ENCODE measurements at places on chromosomes 11 and 22. TPM values are rescaled to one million over a fixed set of nuclear protein-coding genes. Genes with fewer than 3 reads are reported as not detected.

GRCh38 chr11:125071435-125071834 lies 8.3 kb downstream of the SLC37A2 start:
- no peak overlapping the region for H3K4me3 ChIP-seq
- H3K4me1 ChIP-seq: peaks cover 15% of the 10 kb centered on the region
- H3K27me3 ChIP-seq: peaks cover 4% of the 10 kb centered on the region
- peak overlapping the region; percentile 63 for H3K27ac ChIP-seq

DNA sequence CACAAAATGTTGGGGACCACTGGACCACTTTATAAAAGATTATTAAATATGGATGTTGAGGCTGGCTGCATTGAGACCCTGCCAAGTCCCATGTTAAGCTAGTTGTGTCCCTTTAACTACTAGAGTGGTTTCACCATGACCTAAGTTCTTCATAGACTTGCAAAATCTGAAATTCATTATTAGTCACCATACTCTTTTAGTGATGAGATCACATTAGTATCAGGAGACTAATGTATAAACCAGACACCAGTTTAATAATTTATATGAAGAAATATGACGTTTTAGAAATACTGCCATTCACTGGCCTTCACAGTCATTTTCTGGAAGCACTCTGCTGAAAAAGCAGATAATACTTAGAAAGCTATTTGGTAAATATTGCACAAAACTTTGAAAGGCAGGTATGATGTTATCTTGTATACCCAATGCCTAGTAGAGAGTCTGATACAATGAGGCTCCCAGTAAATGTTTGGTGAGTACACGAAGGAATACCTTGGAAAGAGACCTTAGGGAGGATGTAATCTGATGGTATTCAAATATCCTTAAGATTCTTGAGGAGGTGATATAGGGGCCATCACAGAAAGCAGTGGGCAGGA lies 728.2 kb upstream of the ANO5 start:
- no peak overlapping the region for H3K4me3 ChIP-seq
- DNase-seq: no peak
- no peaks in the 10 kb centered on the region for H3K36me3 ChIP-seq
- no peaks in the 10 kb centered on the region for H3K27me3 ChIP-seq
- H3K4me1 ChIP-seq: no peaks in the 10 kb centered on the region

DNA sequence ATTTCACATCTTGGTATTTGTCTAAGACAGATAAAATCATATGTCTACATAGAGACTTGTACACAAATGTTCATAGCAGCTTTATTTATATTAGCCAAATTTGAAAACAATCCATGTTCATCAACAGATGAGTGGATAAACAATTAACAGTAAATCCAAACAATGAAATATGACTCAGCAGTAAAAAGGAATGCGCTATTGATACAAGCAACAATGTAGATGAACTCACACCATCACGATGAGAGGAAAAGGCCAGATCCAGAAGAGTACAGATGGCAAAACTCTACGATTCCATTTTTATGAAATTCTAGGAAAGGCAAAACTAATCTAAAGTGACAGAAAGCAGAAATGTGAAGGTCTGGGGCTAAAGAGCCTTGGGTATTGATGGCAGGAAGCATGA lies 384.3 kb downstream of the NTM start:
- no peak overlapping the region for H3K27ac ChIP-seq
- no peaks in the 10 kb centered on the region for H3K4me1 ChIP-seq
- H3K27me3 ChIP-seq: no peaks in the 10 kb centered on the region
- H3K36me3 ChIP-seq: no peaks in the 10 kb centered on the region
- DNase-seq: no peak
- H3K4me3 ChIP-seq: no peak overlapping the region

- no peaks in the 10 kb centered on the region for H3K4me1 ChIP-seq
- no peak for DNase-seq
- no peak overlapping the region for H3K27ac ChIP-seq
- H3K4me3 ChIP-seq: no peak overlapping the region
- H3K36me3 ChIP-seq: no peaks in the 10 kb centered on the region
Measured at GRCh38 chr11:122917311-122917710, 34.8 kb downstream of the JHY start.

PMM1 gene
- 55.5 TPM for total RNA-seq

- no peak overlapping the region for H3K4me3 ChIP-seq
- no peaks in the 10 kb centered on the region for H3K36me3 ChIP-seq
- H3K4me1 ChIP-seq: peaks cover 76% of the 10 kb centered on the region
- no peak for DNase-seq
- no peaks in the 10 kb centered on the region for H3K27me3 ChIP-seq
- no peak overlapping the region for H3K27ac ChIP-seq
Measured at GRCh38 chr11:66324664-66325063, 7.8 kb upstream of the CD248 start.

GRCh38 chr22:49771266-49772065 lies 56.2 kb downstream of the BRD1 start:
- peaks cover 5% of the 10 kb centered on the region for H3K36me3 ChIP-seq
- no peak for DNase-seq
- H3K27ac ChIP-seq: no peak overlapping the region

- H3K4me1 ChIP-seq: peaks cover 58% of the 10 kb centered on the region
- no peaks in the 10 kb centered on the region for H3K27me3 ChIP-seq
- peaks cover 9% of the 10 kb centered on the region for H3K36me3 ChIP-seq
- H3K27ac ChIP-seq: no peak overlapping the region
- peak overlapping the region; percentile 33 for H3K4me3 ChIP-seq
- no peak for DNase-seq
Measured at GRCh38 chr11:128515826-128516778, 71.3 kb downstream of the ETS1 start.

GRCh38 chr22:36510966-36511881 lies 4.4 kb upstream of the FOXRED2 start:
- DNase-seq: peak; percentile 52
- H3K27me3 ChIP-seq: no peaks in the 10 kb centered on the region
- H3K4me1 ChIP-seq: no peaks in the 10 kb centered on the region
- H3K4me3 ChIP-seq: no peak overlapping the region
- H3K27ac ChIP-seq: no peak overlapping the region

DNA sequence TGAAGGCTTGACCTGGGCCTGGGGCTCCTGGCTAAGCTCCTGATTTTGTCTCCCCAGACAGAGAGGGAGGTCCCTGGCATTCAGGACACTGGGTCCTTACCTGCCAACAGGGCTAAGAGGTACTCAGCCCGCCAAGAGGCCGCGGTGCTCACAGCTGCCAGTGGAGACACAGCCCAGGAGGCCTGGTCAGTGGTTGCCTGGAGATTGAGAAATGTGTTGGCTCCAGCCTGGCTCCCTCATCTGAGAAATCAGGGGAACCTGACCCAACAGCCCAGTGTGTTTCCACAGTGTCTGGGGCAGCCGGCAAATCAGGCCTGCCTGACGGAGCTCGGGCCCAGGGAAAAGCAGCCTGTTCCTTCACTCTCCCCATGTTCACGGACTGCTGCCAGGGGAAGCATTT lies 79.4 kb upstream of the NAV2 start:
- H3K4me3 ChIP-seq: no peak overlapping the region
- H3K36me3 ChIP-seq: no peaks in the 10 kb centered on the region
- DNase-seq: peak; percentile 65
- peak overlapping the region; percentile 67 for H3K27ac ChIP-seq

SCUBE2 gene
- 12.6 TPM for total RNA-seq

SLC1A2 gene
- total RNA-seq: 0.60 TPM

MS4A4A gene
- 37.1 TPM for total RNA-seq

GRCh38 chr22:37147186-37147990 lies 2.3 kb downstream of the IL2RB start:
- H3K4me1 ChIP-seq: peaks cover 4% of the 10 kb centered on the region
- H3K27me3 ChIP-seq: peaks cover 21% of the 10 kb centered on the region
- DNase-seq: no peak
- no peak overlapping the region for H3K4me3 ChIP-seq
- H3K36me3 ChIP-seq: no peaks in the 10 kb centered on the region

DNA sequence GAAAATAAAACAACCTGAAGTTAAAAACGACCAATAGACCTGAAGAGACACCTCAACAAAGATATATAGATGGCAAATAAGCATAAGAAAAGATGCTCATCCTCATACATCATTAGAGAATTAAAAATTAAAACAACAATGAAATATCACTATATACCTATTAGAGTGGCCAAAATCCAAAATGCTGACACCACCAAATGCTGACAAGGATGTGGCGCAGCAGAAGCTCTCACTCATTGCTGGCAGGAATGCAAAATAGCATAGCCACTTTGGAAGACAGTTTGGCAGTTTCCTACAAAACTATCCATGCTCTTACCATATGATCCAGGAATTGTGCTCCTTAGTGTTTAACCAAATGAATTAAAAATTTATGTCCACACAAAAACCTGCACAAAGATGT lies 55.0 kb upstream of the APOA1 start:
- peaks cover 20% of the 10 kb centered on the region for H3K4me1 ChIP-seq
- no peaks in the 10 kb centered on the region for H3K27me3 ChIP-seq
- no peak overlapping the region for H3K4me3 ChIP-seq
- H3K36me3 ChIP-seq: no peaks in the 10 kb centered on the region
- DNase-seq: no peak

- H3K27me3 ChIP-seq: no peaks in the 10 kb centered on the region
- H3K4me1 ChIP-seq: peaks cover 38% of the 10 kb centered on the region
- H3K27ac ChIP-seq: no peak overlapping the region
- DNase-seq: no peak
Measured at GRCh38 chr11:59218893-59219292, 6.2 kb upstream of the MPEG1 start.

DNA sequence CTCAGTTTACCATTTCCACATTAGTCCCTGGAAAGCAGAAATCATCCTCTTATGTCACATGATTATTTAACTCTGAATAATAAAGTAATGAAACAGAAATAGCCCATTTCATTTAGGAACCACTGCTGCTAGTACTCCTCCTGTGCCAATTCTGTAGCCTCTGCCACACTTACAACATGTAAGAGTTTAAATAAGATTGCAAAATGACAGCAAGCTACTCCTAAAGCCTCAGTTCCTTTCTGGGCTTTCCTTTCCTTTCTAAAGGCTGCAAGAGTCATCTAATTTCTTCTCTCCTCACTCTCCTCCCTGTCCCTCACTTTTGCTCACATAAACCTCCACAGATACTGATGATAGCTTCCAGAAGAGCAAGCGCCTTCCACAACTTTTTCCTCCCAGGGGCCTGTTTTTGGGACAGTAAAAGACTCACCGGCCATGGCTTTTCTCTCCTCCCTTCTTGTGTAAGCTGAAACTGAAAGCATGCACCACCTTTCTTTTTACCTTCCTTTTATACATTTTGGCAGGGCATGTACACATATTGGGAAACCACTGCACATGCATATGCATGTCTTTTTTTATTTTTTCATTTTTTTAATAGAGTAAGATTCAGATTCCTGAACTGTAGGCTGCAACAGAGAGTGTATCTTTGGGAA lies 38.5 kb downstream of the CARD18 start:
- no peak overlapping the region for H3K4me3 ChIP-seq
- H3K36me3 ChIP-seq: no peaks in the 10 kb centered on the region
- DNase-seq: no peak
- no peaks in the 10 kb centered on the region for H3K4me1 ChIP-seq
- no peak overlapping the region for H3K27ac ChIP-seq

GRCh38 chr11:695288-695537 lies 191 bp upstream of the DEAF1 start:
- peaks cover 33% of the 10 kb centered on the region for H3K4me1 ChIP-seq
- peak overlapping the region; percentile 98 for H3K27ac ChIP-seq
- DNase-seq: no peak

OR51B2 gene
- not detected for total RNA-seq

CRYBB1 gene
- total RNA-seq: 4.8 TPM

DNA sequence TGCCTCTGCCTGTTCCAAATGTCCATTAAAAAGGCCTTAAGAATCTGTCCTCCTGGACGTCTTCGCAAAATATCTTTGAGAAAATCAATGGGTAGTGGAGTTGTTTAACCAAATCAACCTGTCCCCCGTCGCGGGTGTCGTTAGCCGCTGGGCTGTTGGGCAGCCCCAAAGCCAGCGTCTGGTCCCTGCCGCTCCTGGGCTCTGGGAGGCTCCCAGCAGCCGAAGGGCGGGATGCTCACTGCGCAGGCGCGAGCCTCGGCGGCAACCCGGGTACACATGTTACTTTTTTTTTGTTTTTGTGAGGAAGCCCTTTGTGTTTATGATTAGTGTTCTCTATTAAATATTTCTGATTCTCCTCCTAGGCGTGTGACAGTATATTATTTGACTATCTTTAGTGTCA lies 12.6 kb downstream of the MMP10 start:
- no peak overlapping the region for H3K4me3 ChIP-seq
- H3K4me1 ChIP-seq: no peaks in the 10 kb centered on the region
- H3K36me3 ChIP-seq: no peaks in the 10 kb centered on the region

- H3K27ac ChIP-seq: no peak overlapping the region
- DNase-seq: no peak
- H3K4me1 ChIP-seq: peaks cover 11% of the 10 kb centered on the region
- H3K4me3 ChIP-seq: peak overlapping the region; percentile 32
- peaks cover 21% of the 10 kb centered on the region for H3K27me3 ChIP-seq
Measured at GRCh38 chr11:66011239-66011784, 496 bp upstream of the CST6 start.

E2F8 gene
- not detected for total RNA-seq

PSMA1 gene
- total RNA-seq: 77.1 TPM

- no peak overlapping the region for H3K4me3 ChIP-seq
- no peaks in the 10 kb centered on the region for H3K4me1 ChIP-seq
- no peaks in the 10 kb centered on the region for H3K27me3 ChIP-seq
Measured at GRCh38 chr11:69715446-69715845, 11.6 kb upstream of the FGF19 start.

MS4A6A gene
- total RNA-seq: 53.1 TPM

DNA sequence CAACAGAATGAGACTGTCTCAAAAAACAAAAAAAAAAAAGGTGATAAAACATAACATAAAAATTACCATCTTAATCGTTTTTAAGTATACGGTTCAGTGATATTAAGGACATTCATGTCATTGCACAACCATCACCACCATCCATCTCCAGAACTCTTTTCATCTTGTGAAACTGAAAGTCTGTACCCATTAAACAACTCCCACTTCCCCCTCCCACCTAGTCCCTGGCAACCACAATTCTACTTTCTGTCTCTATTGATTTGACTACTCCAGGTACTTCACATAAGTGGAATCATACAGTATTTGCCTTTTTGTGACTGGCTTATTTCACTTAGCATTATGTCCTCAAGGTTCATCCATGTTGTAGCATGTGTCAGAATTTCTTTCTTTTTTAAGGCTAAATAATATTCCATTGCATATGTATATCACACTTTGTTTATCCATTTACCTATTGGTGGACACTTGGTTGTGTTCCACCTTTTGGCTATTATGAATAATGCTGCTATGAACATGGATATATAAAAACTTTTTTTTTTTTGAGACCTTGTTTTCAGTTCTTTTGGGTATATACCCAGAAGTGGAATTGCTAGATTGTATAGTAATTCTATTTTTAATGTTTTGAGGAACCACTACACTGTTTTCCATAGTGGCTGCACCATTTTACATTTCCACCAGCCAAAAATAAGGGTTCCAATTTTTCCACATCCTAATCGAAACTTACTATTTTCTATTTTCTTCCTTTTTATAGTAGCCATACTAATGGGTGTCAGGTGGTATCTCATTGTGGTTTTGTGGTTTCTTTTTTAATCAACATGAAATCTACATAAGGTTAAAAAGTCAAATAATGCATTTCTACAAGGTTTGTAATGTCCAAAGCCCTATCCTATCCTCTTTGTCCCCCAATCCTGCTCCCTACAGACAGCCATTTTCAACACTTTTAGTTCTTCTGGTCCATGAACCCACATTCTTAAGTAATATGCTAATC lies 23.4 kb upstream of the PIK3C2A start:
- no peaks in the 10 kb centered on the region for H3K4me1 ChIP-seq
- no peak overlapping the region for H3K27ac ChIP-seq
- H3K27me3 ChIP-seq: no peaks in the 10 kb centered on the region
- no peak overlapping the region for H3K4me3 ChIP-seq
- no peak for DNase-seq
- H3K36me3 ChIP-seq: no peaks in the 10 kb centered on the region

Data from tibial nerve (tissue), 4 donors.